ENCODE measurements at places on chromosomes 7 and 10.

DNA sequence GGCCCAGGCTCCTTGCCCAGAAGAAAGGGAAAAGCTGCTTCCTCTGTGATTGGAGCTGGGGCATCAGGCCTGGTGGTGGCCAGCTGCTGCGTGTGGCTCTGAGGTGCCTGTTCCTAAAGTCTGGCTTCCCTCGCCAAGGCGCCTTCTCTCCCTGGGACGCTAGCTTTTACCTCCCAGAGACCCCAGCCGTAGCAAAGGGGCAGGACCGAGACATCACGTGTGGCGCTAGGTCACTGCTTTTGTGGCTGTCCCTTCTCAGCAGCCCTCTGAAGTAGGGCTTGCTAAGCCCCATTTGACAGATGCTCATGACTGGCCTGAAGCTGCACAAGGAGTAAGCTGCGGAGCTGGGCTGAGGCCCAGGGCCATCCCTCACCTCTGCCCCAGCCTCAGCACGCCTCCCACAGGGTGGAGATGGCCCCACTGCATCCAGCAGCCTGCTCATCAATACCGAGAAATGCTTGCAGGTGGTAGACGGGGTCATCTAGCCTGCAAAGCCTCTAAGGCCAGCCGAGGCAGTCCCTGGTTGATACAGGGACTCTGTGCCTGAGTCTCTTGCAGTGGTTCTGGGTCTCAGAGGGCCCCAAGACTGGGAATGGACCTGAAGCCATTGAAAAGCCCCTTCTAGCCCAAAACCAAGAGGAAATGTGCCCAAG is 171.2 kb downstream of the LCOR start:
- no peak for DNase-seq

GRCh38 chr10:132532179-132532578 is 5.4 kb upstream of the INPP5A start:
- DNase-seq, result no peak

DNA sequence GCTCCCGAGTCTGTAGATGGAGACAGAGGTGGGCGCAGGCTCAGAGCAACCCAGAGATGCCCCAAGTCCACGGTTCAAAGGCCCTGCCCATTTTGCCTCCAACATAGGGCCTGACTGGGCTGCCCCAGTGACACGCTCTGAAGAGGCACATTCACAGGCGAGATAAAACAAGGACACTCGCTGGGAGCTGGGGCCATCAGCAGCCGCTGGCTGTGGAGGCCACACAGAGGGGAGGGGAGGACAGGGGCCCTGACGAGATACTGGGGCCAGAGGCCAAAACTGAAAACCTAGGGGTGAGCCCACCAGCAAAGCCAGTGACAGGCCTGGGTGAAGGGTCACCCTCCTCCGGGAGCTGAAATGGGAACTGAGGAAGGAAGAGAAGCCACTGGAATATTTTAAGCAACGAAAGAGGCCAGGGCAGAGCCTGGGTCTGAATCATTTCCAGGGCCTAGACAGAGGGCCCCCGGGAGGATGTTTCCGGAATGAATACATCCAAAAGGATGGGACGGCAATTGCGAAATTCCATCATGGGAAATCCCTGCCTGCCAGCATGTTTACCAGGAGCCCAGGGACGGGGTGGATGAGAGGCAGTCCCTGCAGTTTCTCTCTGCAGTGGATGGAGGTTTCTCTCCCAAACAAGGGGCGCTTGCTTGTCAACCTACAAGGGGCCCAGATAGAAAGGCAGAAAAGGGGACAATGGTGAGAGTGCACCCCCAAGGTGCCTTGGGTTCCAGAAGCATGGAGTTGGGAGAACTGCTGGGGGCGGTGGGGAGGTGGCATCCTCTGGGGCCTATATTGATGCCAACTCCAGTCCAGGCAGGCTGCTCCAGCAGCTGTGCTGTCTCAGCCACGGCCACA is 29.0 kb upstream of the HSPA12A start:
- DNase-seq, result peak; percentile 99

GRCh38 chr10:117241541-117242462 is 888 bp downstream of the SLC18A2 start:
- DNase-seq, result no peak

DNA sequence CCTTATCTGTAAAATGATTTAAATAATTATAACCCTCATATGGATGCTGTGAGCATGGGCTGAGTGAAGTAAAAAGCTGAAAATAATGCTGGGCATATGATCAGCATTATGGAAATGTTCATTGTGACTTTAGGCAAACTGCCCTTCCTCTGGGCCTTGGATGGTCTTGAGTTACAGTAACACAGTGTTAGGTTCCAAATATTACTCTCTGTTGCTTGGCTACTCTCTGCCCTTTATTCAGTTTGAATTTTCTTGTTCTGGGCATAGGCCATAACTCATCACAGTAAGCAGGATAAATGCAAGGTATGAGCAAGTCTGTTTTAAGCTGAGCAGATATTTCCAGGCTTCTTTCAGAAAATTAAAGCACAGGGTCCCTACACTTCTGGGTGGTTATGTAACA is 868.0 kb downstream of the KCNMA1 start:
- DNase-seq, result no peak

GRCh38 chr7:158072991-158073730 is 514.5 kb downstream of the PTPRN2 start:
- no peak for DNase-seq

DNA sequence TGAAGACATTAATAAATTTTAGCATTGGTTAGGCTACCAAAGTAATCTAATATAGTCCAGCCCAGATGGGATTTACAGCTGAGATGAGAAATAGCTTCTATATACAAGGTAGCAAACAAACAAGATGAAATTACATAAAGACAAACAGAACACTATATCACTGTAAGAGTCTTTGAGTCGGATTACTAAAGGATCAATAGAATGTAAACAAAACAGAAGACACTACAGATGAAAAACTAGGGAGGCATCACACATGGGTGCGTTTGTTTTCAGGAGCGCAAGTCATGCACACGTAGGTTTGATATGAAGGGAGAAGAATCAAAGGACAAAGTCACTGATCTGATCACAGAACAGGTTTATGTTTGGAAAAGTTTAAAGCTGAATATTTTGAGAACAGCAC is 26.5 kb downstream of the MPP7 start:
- no peak for DNase-seq

DNA sequence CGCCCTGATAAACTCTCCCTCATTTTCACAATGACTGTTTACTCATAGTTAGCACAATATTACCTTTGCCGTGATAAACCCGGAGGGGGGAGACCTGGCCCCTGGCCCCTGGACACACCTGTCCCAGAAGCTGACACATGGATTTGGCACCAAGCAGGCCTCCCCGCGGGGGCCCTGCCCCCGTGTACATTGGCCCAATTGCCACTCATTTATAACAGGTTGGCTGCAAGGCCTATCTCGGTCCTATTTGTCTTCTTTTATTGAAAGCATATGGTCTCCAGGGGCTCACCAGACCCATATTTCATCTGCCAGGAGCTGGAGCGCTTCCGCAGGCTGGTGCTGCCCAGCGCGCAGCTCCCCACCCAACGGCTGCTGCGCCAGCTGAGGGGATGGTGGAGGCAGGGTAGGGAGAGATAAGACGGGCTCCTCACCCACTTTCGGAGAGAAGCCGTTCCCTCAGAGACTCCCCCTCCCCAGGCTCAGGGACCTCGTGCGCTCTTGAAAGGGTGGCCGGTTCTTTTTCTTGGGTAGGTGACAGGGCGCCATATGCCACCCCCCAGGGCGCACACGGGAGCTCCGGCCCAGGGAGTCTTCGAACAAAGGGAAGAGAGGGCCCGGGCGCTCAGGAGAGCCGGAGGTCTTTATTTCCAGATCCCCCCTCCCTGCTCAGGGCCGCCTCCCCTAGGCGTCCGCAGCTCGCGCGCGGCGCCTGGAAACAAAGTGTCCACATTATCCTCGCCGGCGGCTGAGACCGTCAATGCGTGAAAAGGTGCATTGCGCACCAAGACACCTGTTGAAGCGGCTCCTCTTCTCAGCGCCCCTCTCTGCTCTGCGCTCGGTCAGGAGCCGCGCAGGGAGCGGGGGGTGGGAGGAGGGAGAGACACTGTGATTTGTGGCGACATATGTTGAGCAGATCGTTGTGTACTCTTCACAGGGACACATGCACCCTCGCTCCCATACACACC is 4.3 kb upstream of the NEUROG3 start:
- no peak for DNase-seq

DNA sequence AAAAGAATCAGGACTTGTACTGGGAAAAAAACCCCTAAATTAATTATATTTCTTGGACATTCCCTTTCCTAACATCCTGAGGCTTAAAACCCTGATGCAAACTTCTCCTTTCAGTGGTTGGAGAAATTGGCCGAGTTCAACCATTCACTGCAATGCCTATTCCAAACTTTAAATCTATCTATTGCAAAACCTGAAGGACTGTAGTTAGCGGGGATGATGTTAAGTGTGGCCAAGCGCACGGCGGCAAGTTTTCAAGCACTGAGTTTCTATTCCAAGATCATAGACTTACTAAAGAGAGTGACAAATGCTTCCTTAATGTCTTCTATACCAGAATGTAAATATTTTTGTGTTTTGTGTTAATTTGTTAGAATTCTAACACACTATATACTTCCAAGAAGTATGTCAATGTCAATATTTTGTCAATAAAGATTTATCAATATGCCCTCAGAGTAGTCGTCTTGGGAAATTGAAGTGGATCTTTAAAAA is 6.6 kb downstream of the EMX2 start:
- DNase-seq, result no peak

DNA sequence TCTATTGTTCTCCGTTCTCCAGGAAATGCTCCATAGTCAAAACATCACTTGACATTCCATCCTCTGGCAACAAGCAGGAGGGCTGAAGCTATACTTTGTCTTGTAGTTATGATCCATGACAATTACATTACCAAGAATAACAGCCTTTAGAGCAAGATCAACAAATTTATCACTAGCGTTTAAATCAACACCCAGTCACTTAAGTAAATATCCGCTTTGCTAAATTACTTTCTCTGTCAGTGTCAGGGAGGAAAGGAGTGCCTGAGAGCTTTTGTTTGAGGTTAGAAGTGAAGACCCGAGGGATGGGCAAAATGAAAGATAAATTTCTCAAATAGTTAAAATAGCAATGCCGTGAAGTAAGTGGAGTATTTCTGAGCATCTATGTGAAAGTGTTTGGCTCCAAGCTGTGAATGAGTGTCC is 236.1 kb upstream of the BMPER start:
- no peak for DNase-seq

DNA sequence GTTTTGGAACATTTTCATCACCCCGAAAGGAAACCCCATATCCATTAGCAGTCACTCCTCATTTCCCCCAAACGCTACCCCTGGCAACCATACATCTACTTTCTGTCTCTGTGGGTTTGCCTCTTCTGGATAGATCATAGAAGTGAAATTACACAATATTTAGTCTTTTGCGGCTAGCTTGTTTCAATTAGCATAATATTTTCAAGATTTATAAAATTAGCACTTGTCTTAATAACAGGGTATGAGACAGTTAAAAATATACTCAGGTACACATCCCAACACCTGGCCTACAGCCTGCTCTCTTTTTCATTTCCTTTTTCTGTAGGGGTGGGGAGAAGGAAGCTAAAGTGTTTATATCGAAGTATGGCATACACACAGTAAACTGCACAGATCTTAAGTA is 81.4 kb upstream of the LRGUK start:
- DNase-seq, result no peak

- no peak for DNase-seq
Observed at GRCh38 chr7:50376056-50376820, 71.7 kb downstream of the IKZF1 start.

DNA sequence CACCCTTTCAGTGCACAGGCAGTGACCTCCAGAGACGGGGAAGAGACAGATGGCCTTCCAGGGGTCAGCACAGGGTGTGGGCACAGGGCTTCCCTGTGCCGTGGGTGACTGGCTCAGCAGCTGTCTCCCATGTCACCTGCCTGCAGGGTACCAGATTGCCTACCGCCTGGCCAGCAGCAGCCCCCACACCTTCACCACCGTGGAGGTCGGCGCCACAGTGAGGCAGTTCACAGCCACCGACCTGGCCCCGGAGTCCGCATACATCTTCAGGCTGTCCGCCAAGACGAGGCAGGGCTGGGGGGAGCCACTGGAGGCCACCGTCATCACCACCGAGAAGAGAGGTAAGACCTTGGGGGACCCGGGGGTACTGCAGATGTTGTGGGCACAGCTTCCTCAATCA is 536.5 kb upstream of the FOXK1 start:
- DNase-seq, result no peak

- no peak for DNase-seq
Observed at GRCh38 chr10:10209167-10209566, 808.5 kb upstream of the CELF2 start.

- no peak for DNase-seq
Observed at GRCh38 chr10:113240736-113241135, 290.7 kb downstream of the TCF7L2 start.

GRCh38 chr7:122887198-122887597 is 938 bp upstream of the CADPS2 start:
- DNase-seq, result peak; percentile 3

DNA sequence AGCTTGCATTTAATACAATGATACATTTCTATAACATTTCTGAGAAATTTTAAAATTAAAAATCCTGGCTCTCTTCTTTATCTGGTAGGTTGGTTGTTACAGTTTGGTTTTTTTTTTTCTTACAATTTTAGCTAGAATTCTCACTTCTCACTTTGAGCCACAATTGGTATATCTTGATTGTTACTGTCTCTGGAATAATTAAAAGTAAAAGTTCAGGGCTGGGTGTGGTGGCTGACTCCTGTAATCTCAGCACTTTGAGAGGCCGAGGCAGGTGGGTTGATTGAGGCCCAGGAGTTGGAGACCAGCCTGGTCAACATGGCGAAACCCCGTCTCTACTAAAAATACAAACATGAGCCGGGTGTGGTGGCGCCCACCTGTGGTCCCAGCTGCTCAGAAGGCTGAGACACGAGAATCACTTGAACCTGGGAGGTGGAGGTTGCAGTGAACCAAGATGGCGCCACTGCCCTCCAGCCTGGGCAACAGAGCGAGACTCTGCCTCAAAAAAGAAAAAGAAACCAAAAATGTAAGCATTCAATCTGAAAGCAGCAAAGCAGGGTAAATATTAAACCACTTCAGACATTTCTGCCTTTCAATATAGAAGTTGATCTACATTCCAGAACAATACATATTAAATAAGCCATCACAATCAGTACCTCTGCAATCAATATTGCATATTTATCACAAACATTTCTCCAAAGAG is 88.6 kb upstream of the PFKP start:
- no peak for DNase-seq

- DNase-seq, result no peak
Observed at GRCh38 chr7:44565795-44566559, 7.7 kb downstream of the DDX56 start.

- no peak for DNase-seq
Observed at GRCh38 chr7:101265622-101266516, 21.0 kb upstream of the FIS1 start.

DNA sequence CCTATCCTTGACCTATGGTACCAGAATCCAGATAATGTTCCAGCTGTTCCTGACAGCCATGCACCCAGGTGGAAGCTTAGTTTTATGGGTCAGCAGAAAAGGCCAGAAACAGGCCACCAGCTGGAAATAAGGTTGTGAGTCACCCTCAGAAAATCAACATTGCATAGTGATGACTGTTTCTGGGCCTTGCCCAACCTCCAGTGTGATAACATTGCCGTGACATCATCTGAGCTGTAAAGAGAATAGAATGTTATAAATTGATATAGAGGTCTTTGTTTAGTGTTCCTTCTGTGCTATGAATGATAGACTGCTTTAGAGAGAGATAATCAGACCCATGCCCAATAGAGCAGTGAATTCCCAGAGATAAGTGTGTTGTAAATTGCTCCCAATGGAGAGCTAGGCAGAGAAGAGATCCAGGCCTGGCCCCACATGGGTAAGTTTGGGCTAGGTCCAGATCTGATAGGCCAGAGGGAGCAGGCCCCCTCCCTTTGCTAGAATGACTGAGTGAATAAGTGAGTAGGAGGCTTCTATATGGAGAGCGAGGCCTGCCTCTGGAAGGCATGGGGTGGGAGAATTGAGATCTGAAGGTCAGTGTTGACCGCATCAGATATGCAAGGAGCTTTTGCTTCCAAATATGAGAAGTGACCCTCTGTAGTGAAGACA is 14.2 kb upstream of the HPS1 start:
- peak; percentile 90 for DNase-seq

Measured in RWPE1 (cell line).